RPMI8226 (cell line): ENCODE measurements at places on chromosomes 7 and 10.
A peak's percentile ranks its signal among the peaks of the same experiment; 100 is the strongest.

GRCh38 chr7:2501947-2502646 lies 17.5 kb upstream of the LFNG start:
- no peak for DNase-seq

DNA sequence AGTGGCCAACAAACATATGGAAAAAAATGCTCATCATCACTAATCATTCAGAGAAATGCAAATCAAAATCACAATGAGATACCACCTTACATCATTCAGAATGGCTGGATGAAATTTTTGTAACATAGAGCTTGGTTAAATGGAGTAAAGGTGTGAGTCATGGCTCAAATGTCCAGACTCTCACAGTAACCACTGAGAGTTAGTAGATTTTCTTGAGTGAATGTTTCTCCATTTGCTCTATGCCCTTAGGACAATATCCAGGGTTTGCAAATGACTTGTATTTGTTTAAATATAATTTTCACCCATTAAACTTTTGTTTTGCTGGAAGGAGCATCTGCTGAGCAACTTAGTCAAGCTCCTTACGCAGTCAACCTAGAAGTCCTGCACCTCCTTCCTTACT lies 967.2 kb downstream of the XPNPEP1 start:
- no peak for DNase-seq

DNA sequence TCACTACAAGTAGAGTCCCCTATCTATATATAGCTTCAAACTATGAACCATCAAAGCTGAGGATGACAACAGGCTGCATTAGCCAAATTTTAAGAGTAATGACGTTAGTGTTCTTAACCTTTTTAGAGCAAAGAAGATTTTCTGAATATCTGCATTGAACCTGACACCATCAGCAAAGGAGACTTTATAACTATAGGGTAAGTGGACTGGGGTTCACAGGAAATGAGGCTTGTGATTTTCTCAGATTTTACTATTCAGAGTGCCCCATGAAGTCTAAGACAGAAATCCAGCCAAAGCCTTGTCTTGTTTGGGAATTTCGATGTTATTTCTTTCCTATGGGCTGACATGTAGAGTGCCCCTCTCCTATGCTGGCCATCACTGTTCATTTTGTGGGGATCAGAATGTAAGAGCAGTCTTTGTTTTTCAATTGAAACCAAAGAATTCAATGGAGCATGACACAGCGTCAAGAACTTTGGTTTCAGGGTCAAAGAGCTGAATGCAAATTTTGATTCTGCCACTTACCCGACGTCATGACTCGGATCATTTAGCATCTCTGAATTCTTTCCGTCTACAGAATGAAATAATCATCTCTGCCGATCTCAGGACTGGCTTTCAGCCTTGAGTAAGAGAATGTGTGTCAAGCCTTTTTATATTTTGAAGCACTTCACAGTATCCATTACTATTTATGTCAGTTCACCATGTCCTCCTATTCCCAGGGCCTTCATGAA lies 52.7 kb downstream of the DENND11 start:
- DNase-seq = no peak

- no peak for DNase-seq
These were observed 66.2 kb upstream of the PCBD1 start for GRCh38 chr10:70954381-70955176.

- DNase-seq = peak; percentile 56
These were observed 142.3 kb downstream of the VPS50 start for GRCh38 chr7:93374345-93374940.
